ENCODE measurements at places on chromosomes 16 and 17. TPM values are rescaled to one million over a fixed set of nuclear protein-coding genes. Genes with fewer than 3 reads are reported as not detected.

DNA sequence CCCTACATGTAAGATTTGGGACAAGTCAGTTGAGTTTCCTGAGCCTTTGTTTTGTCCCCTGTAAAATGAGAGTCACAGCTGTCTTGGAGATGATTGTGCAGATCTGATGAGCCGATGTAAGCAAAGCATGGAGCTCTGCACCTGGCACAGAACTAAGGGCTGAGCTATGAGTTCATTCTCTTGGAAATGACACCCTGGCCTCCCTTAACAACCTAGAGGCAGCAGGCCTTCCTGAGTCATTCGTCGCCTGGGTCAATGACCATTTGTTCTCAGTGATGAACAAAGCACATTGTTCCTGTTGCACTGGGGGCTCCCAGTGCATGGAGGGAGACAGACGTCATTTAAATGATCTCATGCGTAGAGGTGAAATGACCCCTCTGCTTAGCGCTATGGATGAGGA is 62.8 kb upstream of the GCSH start:
- DNase-seq: no peak

GRCh38 chr17:76398523-76399174 is 14.2 kb downstream of the SPHK1 start:
- DNase-seq: no peak

GRCh38 chr17:28895794-28896447 is 1.6 kb downstream of the FLOT2 start:
- DNase-seq: no peak

DNA sequence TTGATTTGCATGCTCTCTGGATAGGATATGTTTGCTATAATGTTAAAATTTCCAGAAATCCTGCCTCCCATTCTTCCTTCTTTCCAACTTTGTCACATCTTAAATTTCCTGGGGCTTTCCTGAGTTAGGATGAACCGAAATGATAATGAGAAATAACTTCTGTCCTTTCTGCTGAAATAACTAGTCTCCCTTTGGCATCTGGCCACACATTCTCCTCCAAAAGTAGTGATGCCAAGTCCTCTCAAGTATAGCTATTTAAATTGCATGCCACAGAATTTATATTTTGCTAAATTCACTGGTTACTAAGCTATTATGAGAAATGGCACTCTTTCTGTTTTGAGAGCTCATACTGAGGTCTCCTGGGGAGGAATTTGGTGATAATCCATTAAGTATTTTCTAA is 30.6 kb downstream of the FAM20A start:
- DNase-seq: no peak

DNA sequence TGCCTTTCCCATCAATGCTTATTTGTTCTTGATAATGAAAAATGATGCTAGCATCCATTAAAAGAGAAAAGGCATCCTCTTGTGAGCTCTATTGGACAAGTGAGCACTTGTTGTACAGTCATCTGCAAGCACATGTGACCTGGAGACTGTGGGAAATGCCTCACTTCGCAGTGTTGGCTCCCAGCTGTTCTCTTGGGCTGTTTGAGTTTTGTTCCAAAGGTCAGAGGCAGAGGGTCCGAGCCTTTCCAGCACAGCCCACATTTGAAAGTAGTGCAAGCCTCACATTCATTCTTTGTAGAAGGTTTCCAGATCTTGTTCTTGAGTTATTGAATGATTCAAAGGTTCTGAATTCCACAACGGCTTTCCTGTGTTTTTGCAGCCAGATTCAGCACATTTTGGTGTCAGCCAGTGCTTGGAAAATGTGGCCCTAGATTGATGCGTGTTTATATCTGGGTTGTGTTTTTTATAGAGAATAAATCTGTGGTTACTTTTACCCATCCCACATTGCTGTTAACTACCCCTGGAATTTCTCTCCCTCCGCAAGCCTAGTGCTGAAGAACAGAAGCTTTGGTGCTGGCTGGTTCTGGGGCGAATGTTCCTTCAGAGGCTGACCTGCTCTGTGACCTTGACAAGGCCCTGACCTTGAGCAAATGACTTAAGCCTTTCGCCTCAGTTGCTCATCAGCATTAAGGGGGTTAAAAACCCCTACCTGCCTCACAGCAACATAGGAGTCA is 49.8 kb downstream of the CDH1 start:
- no peak for DNase-seq

TMIGD1 gene
- total RNA-seq: not detected

GRCh38 chr17:27569257-27569722 is 61.7 kb upstream of the LGALS9 start:
- DNase-seq: no peak

- DNase-seq: peak; percentile 70
Observed at GRCh38 chr17:73901661-73902415, 257.6 kb upstream of the SDK2 start.

GRCh38 chr16:86059253-86060171 is 160.6 kb downstream of the IRF8 start:
- no peak for DNase-seq

TBC1D3K gene
- total RNA-seq: not detected

FA2H gene
- 0.54 TPM for total RNA-seq

MFSD11 gene
- 24.5 TPM for total RNA-seq

DNA sequence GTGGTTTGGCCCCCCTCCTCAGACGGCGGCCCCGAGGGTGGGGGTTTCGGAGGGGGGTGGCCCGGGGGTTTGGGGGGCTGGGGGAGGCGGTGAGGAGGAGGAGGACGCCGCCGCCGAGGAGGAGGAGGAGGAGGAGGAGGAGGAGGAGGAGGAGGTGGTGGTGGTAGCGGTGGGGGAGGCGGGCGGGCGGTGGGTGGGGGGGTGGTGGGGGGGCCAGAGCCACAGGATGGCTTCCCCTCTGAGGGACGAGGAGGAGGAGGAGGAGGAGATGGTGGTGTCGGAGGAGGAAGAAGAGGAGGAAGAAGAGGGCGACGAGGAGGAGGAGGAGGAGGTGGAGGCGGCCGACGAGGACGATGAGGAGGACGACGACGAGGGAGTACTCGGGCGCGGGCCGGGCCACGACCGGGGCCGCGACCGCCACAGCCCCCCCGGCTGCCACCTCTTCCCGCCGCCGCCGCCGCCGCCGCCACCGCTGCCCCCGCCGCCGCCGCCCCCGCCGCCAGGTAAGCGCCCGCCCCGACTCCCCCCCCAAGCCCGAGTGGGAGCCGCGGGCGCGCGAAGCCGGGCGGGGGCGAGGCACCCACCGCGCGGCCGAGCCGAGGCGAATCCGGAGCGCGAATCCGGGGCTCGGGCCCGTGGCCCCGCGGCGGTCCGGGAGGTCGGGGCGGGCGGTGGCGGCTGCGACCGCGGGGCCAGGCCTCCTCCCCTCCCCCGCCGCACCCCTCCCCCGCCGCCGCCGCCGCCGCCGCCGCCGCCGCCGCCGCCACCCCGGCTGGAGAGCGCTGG is 3.8 kb upstream of the CHD3 start:
- DNase-seq: no peak

- DNase-seq: no peak
Observed at GRCh38 chr17:35728551-35728950, 2.9 kb upstream of the RASL10B start.

SP6 gene
- 0.78 TPM for total RNA-seq

SMTNL2 gene
- total RNA-seq: 1.7 TPM

DNA sequence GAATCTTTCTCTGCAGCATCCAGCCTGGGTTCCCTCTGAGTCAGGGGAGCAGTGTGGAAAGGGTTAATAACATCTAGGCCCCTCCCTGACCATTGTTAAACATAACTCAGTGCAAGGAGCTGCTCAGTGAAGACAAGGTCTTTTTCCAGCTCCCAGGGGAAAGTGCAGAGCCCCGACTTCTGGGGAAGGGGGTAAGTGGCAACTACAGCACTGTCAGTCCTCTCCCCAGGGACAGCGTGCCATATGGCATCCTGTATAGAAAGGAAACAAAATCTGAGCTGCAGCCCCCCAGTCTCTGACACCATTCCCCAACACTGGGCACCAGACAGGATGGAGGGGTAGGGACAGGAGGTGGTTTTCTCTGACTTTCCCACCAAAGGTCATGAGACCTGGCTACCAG is 7.8 kb downstream of the MRPL27 start:
- DNase-seq: no peak

DNA sequence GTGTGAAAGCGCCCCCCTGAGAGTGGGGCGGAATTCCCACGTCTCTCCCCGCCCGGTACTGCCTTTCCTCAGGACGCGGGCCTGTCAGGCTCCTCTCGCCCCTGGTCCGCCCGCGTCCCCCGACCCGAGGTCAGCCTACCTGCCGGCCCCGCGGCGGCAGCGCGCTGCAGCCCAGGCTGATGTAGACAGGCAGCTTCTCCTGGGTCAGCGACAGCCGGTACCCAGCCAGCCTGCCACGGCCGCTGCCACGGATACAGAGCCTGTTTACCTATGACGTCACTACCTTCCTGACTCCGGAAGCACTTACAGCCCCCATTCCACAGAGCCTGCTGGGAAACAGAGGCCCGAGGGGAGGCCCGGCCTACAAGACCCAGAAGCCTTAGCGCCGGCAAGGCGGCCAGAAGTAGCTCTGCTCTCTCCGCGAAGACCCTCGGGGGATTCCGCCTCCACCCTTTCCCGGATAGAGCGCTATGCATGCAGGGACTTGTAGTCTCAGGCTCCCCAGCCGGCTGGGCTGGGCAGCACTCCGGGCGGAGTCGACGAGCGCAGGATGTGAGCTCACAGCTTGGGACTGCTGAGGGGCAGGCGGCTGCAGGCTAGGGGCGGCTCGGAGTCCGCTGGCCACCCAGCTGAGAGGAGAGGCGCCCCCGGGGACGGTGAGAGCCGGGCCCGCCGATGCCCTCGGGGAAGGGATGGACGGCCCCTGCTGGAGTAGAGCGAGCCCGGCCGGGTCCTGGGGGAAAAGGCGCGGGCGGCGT is at the start of the genes IFT20 and TNFAIP1:
Gene IFT20 (minus strand): TSS at position 272 of the 758 bp plus-strand sequence. CDS start 3,487 bp downstream, outside the sequence.
Gene TNFAIP1 (plus strand): TSS at position 561 of the 758 bp plus-strand sequence. CDS start 3,761 bp downstream, outside the sequence.
- peak; percentile 99 for DNase-seq

- no peak for DNase-seq
Observed at GRCh38 chr16:49121636-49122035, 160.0 kb downstream of the CBLN1 start.

SMIM5 gene
- 0.23 TPM for total RNA-seq

- no peak for DNase-seq
Observed at GRCh38 chr16:4060009-4060408, 56.2 kb downstream of the ADCY9 start.

- no peak for DNase-seq
Observed at GRCh38 chr17:1434150-1434549, 21.9 kb downstream of the CRK start.

DNA sequence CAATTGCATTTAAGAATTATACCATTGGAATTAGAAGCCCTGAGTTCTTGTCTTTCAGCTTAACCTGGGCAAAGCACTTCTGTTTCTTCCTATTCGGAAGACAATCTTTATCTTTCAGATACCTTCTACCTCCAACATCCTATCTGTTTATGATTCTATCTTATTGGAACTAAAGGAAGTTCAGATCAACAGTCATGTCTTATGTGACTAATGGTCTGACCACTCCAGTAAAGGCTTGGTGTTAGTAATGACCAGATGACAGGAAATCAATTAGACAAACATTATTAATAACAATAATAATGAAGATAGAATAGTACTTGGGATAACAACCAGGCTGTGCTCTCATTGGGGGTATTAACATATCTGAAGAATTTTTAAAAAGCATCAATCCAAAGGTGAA is 11.3 kb downstream of the HS3ST3A1 start:
- DNase-seq: no peak

TRIM72 gene
- total RNA-seq: not detected

- no peak for DNase-seq
Observed at GRCh38 chr16:7820816-7821215, 488.2 kb downstream of the RBFOX1 start.

- no peak for DNase-seq
Observed at GRCh38 chr17:82386255-82386831, 14.8 kb downstream of the UTS2R start.

GRCh38 chr17:41586863-41587495 is at the start of gene KRT14:
Gene KRT14, minus strand, starts transcription at chr17:41586895. Its CDS starts 61 bp downstream, at chr17:41586834.
- no peak for DNase-seq

DNA sequence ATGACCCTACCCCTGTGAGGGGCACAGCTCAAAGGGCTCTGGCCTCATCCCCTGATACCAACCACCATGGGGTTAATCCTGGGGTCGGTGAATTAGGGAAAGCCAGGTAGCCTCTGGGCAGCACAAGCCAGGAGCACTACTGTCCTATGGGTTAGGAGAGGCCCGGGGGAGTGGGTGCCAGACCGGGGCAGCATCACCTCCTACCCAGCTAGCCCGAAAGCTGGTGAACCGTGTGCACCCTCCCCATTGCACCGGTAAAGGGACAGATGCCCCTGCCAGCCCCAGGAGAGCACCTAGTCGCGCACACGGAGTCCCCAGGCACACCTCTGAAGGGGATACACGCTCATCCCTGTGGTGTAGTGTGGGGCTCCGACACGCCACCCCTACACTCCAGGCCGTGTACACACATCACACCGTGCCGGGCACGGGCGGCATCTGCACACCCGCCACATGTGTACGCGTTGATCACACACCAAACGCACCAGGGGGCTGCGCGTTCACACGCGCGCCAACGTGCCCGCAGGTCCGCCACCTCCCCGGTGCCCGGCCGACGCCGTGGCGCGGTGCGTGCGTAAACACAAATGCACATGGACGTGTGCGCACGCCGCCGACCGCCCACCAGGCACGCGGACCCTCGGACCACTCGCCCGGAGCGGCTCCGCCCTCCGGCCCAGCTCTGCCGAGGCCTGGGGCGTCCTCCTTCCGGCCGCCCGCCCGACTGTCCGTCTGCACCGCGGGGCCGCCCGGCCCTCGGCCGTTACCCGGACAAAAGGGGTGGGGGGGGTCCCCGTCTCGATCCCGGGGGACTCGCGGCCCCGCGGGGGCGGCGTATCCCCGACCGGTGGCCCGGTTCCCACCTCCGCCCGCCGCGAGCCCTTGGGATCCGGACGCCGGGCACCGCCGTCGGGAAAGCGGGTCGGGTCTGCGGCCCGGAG is 785 bp downstream of the UBALD1 start:
- DNase-seq: peak; percentile 79

GRCh38 chr16:69465083-69465721 is 40.8 kb downstream of the CYB5B start:
- no peak for DNase-seq

OTOA gene
- 0.21 TPM for total RNA-seq

DNA sequence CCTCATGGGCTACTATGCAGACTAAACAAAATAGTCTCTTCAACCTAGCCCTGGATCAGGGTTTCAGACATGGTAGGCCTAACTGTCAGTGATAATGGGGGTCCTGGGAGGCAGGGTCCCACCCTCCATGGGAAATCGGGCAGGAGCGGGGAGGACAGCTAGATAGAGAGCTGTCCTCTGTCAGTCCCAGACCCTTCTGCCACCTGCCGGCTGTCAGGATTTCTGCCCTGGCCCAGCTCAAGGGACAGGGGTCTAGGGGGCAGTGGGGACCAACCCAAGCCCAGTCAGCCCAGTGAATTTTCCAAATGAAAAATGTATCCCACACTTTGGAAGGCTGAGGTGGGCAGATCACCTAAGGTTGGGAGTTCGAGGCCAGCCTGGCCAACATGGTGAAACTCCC is 5.3 kb downstream of the CA7 start:
- DNase-seq: peak; percentile 24

- no peak for DNase-seq
Observed at GRCh38 chr17:17570798-17571716, 20.5 kb downstream of the PEMT start.

- peak; percentile 90 for DNase-seq
Observed at GRCh38 chr16:1078579-1079021, 6.1 kb downstream of the SSTR5 start.

- no peak for DNase-seq
Observed at GRCh38 chr16:25700547-25700946, 8.8 kb downstream of the HS3ST4 start.

CBFA2T3 gene
- 9.4 TPM for total RNA-seq

All from aorta (tissue), 5 donors.